Stimulated activated CD8-positive, alpha-beta memory T cell treated with anti-CD3 and anti-CD28 coated beads, Interleukin-15, amount 100 ng/mL, for 4 hours (primary cell): ENCODE measurements at places on chromosomes 6 and 20.

DNA sequence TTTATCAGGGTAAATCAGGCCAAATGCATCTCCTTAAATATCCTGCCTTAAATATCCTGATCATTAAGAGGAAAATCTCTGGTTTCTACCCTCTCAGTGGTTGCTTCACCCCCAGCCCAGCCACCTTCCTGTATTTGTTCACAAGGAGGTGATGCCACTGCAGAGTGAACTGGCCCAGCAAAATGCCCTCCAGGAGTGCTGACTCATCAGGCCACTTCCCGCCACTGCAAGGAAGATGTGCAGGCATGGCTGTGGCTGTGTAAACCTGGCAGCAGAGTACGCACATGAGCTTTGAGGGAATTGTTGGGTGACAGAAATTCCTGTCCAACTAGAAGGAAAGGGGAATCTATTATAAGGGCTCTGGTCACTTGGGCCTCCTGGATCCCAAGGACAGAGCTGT, 13.8 kb downstream of the NQO2 start:
- DNase-seq: no peak

DNA sequence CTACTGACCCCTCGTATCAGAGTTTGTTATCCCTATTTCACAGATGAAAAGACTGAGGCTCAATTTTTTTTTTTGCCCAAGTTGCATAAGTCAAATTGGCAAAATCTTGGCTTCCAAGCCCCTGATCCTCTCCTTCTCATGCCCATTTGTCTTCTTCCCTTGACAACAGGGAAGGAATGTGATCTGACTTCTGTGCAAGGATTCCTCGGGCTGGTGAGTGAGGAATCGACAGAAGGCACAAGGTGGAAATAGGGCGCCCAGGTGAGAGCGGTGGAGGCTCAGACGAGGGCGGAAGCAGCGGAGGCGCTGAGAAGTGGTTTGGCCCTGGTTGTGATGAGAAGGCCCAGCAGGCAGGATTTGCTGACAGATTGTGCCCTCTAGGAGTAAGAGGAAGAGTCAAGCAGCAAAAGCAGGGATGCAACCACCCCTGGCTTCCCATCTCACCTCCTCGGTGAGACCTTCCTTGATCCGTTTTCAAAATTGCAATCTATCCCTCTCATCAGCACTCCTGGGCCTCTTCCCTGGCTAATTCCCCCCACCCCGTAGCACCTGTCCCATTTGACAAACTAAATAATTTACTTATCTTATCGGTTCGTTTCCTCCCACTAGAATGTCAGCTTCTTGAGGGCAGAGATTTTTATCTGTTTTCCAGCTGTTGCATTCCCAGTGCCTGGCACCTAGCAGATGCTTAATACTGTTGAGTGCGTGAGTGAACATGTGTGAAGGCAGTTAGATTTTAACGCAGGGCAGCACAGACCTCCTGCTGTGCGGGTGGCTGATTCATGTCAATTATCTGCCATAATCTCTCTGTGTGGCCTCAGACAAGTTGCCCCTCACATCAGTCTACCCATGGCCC, 3.7 kb upstream of the SIRPA start:
- no peak for DNase-seq

DNA sequence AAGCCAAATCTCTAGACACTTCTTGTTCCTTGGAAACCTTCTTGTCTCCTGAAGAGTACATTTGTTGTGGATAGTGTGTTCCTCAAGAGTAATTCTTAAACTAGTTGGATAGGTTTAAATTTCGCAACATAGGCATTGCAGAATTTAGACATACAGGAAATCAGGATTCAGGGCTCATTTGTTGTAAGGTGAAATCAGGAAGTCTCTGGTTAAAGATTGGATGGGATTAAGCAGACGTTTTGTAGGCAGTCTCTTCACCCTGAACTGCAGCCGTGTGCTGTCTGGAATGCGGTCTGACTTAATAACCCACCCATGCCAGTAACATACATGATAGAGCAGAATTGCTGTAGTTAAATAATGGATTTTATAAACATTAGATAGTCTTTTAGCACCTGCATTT, 21.7 kb downstream of the HIVEP1 start:
- DNase-seq: no peak

GRCh38 chr6:82441047-82441855, 77.6 kb downstream of the TPBG start:
- DNase-seq: no peak

DNA sequence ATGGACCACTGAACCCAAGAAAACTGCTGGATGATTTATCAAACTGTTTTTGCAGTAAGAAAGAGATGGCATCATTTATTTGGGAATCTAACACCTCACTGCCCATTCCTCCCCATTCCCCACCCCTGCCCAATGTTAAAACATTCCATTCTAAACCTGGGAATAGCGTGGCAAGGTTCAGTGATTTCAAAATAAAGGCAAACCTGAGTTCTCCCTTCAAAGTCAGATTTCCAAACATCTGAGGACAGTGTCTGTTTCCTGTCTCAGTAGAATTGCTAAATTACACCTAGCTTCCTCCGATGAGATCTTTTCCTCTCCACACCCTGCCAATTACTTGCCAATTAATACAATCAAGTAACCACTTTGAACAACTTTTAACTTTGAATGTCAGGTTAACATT, 127.4 kb upstream of the ARMC2 start:
- DNase-seq: no peak
